Central memory CD8-positive, alpha-beta T cell (primary cell): ENCODE measurements at places on chromosomes 4 and X.
A peak's percentile ranks its signal among the peaks of the same experiment; 100 is the strongest.

DNA sequence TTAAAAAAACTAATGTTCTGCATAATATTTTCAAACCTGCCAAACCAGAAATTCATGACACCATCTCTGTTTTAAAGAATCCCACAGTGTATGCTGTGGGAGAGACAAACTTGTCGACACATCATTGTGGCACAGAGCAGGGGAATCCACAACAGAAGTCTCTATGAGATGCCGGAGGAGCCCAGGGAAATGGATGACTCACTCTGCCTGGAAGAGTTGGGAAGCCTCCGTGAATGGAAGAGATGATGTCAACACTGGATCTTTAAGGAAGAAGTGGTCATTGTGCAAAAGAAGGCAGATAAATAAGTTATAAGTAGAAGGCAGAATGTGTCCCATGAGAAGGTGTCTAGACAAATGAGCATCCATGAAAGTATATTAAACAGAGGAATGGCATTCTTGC lies 595.1 kb downstream of the RAB28 start:
- no peak for DNase-seq

GRCh38 chrX:97844161-97844560 lies 960.5 kb downstream of the RPA4 start:
- DNase-seq = no peak

- no peak for DNase-seq
Observed at GRCh38 chrX:28550331-28550872, 36.8 kb upstream of the IL1RAPL1 start.

DNA sequence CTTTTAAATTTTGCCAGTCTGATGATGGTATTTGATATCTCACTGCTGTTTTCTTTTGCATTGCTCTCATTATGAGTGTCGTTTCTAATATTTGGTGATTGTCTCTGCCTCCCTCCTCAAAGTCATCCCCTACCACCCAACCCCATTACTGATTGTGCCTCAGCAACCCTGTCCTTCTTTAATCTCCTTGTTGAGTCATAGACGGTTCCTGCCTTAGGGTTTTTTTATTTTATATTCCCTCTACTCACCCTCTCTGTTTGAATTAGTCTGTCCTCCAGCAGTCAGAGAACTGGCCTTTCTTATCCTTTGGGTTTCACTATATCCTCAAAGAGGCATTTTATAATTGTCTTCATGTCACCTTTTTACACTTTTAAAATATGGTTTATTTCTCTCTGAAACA lies 409.3 kb upstream of the CPEB2 start:
- no peak for DNase-seq

DNA sequence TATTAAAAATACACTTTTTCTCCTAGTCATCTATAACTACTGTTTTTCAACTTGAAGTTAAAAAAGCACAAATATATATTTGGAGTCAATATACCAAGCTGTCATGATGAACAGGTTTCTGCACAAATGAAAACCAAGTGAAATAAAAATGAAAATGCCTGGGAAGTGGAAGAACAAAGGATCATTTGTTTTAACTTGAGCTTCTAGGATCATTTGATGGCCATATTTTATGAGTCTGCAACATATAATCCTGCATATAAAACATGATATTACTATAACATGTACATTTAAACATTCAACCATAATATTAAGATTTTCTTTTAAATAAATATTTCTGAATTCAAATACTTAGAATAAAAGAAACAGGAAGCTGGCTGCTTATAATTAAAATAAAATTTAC lies 8.5 kb upstream of the ARHGEF38 start:
- DNase-seq = no peak

GRCh38 chrX:116756958-116757357 lies 294.2 kb upstream of the CT83 start:
- DNase-seq = no peak

- DNase-seq = no peak
Observed at GRCh38 chrX:78653118-78653822, 5.9 kb downstream of the RTL3 start.

DNA sequence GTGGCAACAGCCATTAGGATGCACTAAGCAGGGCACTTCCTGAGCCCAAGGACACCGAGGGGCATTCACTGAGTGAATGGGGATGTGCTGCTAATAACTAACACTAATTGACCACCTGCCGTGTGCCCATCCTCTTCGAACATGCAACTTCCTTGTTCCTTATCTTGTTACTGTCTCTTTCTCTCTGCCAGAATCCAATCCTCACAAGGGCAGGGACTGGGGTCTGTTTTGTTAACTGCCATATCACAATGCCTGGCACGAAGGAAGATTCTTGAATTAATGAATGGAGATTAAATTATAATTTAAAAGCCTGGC lies 1.3 kb downstream of the ERAS start:
- DNase-seq = no peak

GRCh38 chrX:153598541-153599191 lies at the start of gene CCNQ:
Gene CCNQ, minus strand, starts transcription at chrX:153599139. Its CDS starts 66 bp downstream, at chrX:153599073.
- peak; percentile 13 for DNase-seq

GRCh38 chr4:126697748-126698147 lies 935.0 kb upstream of the INTU start:
- no peak for DNase-seq

GRCh38 chrX:56498756-56499155 lies 64.7 kb upstream of the UBQLN2 start:
- no peak for DNase-seq

DNA sequence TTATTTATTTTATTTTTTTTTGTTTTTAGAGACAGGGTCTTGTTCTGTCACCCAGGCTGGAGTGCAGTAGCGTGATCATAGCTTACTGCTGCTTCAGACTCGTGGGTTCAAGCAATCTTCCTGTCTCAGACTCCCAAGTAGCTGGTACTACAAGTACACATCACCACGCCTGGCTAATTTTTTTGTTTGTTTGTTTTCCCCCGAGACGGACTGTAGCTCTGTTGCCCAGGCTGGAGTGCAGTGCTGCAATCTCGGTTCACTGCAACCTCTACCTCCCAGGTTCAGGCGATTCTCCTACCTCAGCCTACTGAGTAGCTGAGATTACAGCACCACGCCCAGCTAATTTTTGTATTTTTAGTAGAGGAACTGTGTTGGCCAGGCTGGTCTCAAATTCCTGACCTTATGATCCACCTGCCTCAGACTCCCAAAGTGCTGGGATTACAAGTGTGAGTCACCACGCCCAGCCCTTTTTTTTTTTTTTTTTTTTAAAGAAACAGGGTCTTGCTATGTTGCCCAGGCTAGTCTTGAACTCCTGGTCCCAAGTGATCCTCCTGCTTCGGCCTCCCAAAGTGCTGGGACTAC lies 32.2 kb downstream of the COPS4 start:
- DNase-seq = no peak

DNA sequence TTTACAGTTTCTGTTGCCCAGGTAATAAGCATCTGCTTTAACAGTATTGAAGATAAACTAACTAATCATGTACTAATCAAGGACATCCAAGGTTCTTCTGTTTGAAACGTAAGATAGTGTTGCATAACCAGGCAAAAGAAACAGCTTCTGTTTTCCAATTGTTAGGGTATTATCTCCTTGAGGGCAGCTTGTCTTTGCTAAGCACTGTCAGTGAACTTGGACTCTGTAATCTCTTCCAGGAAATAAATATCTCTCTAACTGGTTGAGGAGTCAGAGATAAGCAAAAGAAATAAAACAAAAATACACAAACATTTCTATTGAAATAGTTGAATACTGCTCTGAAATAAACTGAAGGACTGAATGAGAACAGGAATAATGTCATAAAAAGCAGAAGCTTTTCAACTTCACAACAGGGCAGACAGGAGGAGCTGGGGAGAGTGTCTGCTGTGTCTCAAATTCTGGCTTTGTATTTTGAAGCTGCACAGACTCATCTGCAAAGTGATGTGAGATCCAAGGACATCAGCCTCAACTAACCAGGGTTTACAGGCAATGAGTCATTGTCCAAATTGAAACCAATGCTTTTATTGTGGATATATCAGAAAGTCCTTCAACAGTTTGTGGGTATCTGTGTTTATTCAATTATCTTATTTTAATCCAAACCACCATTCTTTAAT lies 1253.0 kb upstream of the PCDH7 start:
- DNase-seq = no peak

DNA sequence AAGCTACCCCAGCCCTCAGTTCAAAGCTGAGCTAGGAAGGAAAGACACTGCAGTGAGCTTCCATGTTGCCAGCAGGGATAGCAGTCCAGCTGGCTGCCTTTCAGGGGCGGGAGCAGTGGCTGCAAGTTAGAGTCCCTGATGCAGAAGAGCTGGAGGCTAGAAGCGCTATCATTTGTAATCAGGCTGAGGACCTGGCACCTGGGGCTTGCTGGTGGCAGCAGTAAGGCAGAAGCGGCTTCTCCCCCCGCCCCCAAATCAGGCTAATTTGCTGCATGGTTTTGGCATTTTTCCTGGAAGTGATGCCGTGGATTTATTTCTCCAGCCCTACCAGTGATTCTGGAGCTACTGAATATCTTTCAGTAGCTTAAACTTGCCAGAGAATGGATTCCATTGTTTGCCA lies 203.3 kb downstream of the CLCN4 start:
- no peak for DNase-seq

DNA sequence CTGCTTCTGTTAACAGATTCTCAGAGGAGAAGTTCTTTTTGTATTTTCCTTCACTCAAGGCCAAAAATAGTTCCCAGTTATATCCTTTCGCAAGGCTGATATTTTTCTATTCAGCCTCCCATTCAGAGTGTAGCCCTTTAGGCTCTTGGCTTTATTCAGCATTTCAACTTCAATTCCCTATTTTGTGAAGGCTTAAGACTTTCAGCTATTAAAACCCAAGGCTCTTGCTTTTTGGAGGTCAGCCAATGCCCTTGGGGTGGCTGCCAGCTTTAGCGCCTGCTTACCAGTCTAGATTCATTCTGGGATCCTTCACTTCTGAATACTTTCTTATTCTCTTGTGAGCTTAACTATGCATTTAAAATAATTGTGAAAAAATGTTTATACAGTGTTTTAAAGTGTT lies 57.3 kb upstream of the ADGRA3 start:
- no peak for DNase-seq

DNA sequence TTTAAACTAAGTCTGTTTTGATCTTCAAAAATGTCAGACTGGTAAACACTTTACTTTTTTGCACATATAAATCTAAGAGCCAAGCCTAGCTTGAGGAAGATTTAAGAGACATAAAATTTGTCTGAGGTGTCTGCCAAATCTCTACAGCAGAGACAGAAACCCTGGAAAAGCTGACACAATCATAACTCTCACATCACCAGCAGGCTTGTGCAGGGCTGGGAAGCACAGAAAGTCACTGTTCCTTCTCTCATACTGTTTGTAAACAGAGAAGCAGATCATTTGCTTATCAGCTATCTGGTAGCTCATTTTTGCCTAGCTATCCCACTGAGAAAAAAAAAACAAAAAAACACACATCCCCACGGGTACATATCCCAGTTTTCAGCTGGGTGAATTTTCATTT lies 7.0 kb downstream of the ENOX2 start:
- DNase-seq = no peak

DNA sequence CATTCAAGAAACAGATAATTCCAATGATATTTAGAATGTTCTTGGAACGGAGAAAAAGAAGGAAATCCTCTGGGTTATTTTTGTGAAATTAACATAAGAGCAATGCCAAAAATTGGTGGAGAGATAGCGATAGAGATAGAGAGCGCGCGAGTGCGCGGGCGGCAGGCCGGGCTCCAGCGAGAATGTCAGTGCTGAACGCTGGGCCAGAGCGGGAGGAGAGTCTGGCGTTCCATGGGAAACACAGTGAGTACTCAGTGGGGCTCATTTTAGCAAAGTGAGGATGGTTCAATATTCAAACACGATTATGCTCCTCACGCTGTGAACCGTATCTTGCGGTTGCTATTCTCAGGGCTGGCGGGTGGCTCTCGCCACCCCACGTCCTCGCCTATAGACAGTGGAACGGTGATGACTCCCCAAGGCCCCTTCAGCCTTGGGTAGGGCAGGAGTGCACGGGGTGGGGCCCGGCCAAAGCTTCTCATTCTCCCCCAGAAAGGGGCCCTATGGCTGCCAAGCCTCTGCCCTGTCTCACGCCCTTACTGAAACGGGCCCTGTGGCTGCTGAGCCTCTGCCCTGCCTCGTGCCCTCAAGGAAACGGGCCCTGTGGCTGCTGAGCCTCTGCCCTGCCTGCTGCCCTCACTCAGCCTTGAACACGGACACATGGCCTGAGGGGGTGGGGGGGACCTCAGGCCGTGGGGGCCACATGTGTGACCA lies 16.9 kb downstream of the CPLX1 start:
- no peak for DNase-seq

DNA sequence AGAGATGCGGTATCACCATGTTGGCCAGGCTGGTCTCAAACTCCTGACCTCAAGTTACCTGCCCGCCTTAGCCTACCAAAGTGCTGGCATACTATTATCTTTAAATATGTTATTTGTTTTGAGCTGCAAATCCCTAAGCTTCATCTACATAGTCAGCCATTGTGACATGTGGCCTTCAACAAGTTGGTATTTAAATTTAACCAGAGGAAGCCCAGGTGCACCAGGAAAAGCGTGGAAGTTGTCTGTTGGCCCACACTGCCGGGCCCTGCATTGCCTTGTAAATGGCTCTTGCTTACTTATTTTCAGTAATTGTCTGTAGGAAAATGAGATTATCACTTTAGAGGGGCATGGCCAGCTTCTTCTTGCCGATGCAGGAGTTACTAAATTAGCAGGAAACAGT lies 6.0 kb downstream of the WWC2 start:
- DNase-seq = no peak

DNA sequence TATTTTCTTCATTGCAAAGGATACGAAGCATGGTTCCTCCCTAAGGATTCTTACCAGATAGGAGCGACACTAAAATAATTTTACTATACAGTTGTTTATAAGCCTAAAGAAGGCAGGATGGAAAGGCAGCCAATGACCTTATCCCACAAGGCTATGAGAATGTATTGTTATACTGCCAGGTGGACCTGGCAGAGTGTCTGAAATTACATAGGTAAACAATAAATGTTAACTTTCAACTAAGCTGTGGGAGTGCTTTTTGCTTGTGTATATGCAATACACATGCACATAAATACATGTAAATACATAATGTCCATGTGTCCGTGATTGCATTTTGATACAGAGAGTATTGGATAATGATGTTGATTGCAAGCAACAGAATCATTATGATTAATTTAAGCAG lies 850.6 kb downstream of the CENPC start:
- DNase-seq = no peak

GRCh38 chr4:160510928-160511327 lies 1408.0 kb downstream of the RAPGEF2 start:
- no peak for DNase-seq

DNA sequence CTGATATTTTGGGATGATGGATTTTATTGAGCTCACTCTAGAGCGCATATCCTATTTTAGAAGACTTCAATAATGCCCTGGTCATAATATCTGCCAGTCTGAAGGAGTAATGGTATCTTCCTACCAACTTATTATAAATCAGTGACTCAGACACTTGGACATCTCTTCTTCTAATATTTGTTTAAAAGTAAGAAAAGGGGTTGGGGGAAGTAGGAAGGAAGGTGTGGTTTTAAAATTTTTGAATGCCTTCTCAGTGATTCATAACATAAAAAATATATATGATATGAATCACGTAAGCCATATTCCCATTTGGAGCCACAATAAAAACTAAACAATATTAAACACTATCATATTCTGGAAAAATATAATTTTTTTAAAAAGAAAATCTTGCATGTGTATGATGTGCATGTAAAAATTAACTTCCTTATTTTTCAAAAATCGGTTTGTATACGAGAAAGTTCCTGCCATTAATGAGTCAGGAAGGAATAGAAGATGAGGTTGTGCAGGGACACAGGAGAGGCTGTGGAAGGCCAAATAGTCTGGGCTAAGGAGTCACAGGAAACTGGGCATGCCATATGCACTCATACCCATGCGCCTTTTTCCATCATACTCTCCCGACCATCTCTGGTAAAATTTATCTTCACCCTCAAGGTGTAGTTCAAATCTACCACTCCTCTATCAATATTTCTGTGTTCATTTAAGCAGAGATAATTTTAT lies 286.5 kb downstream of the EPHA5 start:
- no peak for DNase-seq
